Stimulated activated CD4-positive, alpha-beta T cell treated with anti-CD3 and anti-CD28 coated beads, Interleukin-4, amount 100 ng/mL, for 48 hours (primary cell): ENCODE measurements at places on chromosomes 11 and 22.

- DNase-seq, result no peak
Measured at GRCh38 chr11:120842195-120842594, 181.7 kb upstream of the TBCEL start.

GRCh38 chr11:131488238-131488637, 117.8 kb downstream of the NTM start:
- no peak for DNase-seq

- DNase-seq, result peak; percentile 34
Measured at GRCh38 chr11:32374261-32374711, 61.1 kb downstream of the WT1 start.

DNA sequence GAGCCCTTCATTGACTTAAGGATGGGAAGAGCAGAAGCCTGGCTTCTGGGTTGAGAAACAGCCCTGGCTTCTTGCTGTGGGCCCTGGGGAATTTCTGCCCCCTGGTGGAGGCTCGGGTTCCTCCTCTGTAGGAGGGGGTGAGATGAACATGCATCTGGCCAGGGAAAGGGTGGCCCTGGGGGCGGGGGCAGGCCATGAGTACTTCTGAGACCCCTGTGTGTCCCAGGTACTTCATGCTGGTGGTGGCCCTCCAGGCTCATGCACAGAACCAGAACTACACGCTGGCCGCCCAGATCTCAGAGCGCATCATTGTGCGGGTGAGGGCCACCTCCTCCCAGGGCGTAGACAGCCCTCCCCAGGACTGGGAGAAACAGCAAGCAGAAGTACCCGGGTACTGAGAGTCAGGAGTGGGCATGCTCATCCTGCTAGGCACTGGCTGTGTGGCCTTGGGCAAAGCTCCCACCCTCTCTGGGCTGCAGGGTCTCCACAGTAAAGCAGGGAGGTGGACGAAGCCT, 15.8 kb downstream of the TMEM258 start:
- DNase-seq, result peak; percentile 71

- DNase-seq, result no peak
Measured at GRCh38 chr11:115607621-115608221, 103.5 kb upstream of the CADM1 start.

DNA sequence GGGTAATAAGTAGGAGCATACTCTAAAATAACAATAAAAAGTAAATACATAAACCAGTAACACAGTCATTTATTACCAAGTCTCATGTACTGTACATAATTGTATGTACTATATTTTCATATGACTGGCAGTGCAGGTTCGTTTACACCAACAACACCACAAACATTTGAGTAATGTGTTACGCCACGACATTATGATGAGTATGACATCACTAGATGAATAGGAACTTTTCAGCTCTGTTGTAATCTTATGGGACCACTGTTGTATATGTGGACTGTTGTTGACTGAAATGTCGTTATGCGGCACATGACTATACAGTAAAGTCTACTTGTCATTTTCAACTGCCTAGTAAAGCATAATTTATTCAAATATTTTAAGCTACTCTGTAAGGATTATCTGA, 18.6 kb downstream of the KIF18A start:
- no peak for DNase-seq

DNA sequence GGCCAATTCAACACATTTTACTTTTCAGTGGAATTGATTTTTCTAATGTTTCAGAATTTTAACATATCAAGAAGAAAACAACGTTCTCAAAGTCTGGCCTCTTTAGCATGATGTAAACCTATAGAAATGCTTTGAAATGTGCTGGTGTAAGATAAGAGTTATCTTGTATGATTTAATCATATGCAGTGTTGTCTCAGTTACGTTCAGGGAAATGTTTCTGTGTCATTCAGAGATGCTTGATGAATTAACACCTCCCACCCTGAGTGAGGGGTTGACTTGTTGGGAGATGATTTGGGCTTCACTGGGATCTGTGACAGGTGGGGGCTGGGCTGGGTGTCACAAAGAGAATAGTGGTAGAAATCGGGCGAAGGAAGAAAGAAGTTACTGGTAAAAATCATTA, 15.7 kb upstream of the MYO18B start:
- DNase-seq, result no peak

DNA sequence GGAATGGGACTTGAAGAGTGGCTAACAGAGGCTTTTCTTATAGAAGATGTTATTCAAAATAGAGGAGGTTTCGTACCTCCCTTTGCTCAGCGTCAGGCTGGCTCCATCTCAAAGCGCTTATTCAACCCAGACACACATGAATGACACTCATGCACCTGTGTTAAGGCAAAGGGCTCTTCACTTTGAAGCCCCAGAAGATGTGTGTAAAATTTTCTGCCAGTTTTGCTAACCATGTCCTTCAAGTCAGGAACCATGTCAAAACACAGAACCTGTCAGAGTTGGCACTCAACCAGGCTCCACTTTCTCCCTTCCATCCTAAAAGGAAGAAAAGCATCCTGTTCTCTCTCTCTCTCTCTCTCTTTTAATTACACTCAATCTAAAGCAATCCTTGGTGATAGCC, 352.8 kb upstream of the NARS2 start:
- DNase-seq, result no peak

GRCh38 chr22:46238541-46238940, 11.6 kb downstream of the CDPF1 start:
- no peak for DNase-seq

- no peak for DNase-seq
Measured at GRCh38 chr11:87263979-87264378, 226.2 kb downstream of the TMEM135 start.

- no peak for DNase-seq
Measured at GRCh38 chr11:57155400-57155799, 26.4 kb upstream of the LRRC55 start.

DNA sequence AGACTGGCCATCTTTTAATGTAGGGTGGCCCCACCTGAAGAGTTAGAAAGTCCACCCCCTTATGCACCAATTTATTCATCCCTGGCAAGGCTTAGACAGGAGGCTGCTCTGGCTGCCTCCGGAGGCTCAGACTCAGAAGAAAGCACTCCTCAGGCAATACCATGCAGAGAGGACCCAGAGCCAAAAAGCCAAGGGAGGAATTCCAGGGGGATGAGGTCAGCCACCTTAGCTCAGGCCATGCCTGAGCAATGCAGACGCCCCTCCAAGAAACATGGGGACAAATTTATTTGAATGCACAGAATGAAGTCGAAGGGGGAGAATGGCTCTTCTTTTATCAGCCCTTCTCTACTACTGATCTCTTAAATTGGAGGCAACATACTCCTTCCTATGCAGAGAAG, 39.7 kb upstream of the GLYAT start:
- DNase-seq, result no peak

DNA sequence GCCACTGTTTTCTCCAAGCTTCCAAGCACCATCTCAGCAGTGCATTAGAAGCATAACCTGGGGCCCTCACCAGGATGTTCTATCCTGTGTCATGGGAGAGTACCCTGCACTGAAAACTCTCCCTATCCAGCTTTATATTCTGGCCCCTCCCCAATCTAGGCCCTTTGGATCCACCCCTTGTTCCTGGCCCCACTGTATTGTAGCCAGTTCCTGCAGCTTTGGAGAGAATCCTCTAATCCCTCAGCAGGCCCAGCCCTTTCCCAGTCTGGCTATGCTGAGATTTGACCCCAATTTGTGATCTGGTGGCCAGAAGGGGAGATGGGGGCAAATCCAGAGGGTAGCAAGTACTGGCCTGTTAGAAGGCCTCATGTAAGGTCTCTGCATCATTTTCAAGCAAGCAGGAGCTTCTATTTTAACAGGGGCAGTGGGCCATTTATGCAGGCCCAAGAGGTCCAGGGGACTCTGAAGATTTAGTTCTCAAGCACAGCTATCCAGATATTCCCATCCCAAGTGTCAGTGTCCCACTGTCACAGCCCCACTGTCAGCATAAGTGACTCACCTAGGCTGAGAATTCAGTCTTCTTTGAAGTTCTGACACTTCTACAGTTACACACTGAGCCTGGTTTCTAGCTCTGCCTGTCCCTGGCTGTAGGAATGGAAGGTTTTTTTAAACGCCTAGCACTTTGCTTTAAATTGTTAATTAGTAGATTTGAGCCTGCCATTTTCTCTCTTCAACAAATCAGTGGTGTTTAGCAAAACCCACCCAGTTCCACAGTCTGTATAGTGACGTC, 589.5 kb upstream of the CADM1 start:
- no peak for DNase-seq

DNA sequence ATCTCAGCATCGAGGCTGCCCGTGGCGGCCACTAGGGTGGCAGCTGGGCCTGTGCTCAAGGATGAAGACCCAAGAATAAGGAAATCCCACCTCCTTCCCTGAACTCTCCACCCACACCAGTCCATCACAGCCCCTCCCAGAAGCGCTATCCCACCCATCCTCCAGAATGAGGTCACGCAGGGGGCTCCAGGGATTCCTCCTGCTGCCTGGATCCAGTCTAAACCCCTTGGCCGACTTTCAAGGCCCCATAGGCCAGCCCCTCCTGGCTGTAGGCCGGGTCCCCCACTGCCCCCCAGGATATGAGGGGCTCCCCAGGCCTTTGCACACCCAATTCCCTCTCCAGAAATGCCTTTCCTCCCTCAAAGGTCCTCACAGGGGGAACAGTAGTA, 19.0 kb upstream of the SCGB1A1 start:
- no peak for DNase-seq
